ENCODE measurements at places on chromosomes 2 and 18. TPM values are rescaled to one million over a fixed set of nuclear protein-coding genes. Genes with fewer than 3 reads are reported as not detected.

DNA sequence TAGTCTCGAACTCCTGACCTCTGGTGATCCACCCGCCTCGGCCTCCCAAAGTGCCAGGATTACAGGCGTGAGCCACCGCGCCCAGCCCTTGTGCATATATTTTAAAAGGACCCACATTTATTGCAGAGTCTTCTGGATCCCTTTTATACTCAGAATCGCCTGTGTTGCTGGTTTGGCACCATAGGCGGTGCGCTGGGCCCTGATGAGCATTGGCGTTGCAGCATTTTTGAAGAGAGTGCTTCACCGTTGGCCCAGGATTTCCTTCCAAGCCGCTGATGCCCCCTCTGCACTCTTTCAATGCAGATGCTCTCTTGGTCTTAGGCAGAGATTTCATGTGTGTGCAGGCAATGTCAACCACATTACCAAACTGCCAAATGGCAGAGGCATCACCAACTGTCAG is 13.5 kb upstream of the TFCP2L1 start:
- no peak for DNase-seq

DNA sequence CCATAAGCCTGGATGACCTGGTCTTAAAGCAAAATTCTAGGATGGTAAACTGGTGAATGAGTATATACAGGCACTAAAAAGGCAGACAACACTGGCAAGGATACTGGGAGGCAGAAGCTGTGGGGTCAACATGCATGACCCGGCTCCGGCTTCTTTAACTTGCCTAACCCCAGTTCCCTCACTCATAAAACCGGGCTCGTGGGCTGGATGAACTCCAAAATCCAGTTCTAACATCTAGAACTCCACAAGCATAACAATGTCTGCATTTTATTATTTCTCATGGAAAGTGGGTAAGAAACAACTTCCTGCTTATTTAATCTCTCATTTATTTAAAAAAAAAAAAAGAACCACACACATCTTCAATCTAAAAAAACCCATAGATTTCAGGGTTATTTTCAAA is 57.3 kb downstream of the FARSB start:
- DNase-seq, result no peak

DNA sequence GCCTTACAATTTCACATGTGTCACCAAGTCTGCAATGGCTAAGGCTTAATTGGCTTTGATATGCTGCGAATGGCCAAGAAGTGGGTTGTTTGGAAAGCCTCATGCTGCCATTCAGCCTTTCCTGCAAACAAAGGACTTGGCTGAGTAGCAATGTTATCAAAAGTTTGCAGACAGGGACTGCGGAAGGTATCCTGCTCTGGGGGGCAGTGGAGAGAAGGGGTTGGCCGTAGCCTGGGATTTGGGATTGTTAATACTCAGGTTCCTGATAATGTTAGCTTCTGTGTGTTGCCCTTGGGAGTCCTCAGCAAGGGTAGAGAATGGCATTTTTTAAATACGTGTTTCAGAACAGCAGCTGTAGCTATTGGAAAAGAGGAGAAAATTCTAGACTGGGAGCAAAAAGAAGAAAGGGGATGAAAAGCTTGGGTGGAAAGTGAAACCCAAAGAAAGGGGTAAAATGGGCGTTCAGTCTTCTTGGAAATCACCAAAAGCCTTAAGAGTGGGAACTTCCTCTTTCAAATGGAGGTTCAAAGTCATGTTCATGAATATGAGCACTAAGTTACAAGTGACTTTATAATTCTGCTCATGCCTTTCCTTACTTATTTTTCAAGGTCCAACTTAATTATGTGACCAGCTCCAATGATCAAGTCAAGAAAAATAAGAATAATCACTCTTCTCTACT is 325.1 kb downstream of the RNF144A start:
- no peak for DNase-seq

DNA sequence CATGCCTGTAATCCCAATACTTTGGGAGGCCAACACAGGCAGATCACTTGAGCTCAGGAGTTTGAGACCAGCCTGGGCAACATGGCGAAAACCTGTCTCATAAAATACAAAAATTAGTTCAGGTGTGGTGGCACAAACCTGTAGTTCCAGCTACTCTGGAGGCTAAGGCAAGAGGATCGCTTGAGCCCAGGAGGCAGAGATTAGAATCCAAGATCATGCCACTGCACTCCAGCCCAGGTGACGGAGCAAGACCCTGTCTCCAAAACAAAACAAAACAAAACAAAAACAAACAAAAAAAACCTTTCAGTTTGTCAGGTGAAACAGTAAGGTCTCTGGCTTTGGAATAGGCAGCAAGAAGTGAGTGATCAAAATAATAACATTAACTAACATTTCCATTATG is 84.6 kb downstream of the CLHC1 start:
- no peak for DNase-seq

DNA sequence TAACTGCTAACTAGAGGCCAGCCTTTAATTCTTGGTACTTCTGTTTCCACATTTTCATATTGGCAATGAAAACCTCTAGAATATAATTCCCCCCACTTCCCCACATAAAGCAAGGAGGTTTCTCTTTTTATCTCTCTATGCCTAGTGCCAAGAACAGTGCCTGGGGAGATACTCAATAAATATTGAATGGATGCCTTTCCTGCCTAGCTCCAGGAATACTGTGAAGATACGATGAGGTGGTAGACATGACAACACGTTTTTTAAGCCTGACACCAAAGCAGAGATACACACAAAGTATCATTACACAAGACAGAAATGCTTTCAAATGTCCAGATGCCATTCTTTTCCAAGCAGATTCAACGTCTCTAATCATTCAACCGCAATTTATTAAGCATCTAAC is 535.5 kb downstream of the XIRP2 start:
- no peak for DNase-seq

- no peak for DNase-seq
Observed at GRCh38 chr18:67893916-67894315, 377.4 kb upstream of the DSEL start.

GRCh38 chr2:128543646-128544045 is 225.0 kb upstream of the HS6ST1 start:
- no peak for DNase-seq

- DNase-seq, result no peak
Observed at GRCh38 chr2:45532181-45532580, 78.9 kb downstream of the SRBD1 start.

DNA sequence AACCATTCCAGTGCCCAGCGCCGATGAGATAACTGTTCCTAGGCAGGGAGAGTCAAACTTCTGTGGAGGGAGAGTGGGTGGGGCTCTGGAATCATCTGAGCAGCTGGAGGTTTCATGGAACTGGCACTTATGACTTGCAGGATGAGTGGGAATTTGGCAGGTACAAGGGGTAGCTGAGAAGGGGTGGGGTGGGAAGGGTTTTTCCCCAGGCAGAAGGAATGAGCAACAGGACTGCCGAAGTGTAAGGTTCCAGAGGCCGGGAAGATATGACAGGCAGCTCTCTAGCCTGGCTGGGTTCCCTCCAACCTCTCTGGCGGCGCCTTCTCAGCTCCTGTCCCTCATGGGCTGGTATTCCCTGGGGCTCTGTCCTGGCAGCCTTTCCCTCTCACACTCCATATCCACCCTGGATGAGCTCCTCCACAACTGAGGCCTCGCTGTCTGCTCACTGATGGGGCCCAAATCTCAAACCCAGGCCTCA is 2.5 kb upstream of the TET3 start:
- no peak for DNase-seq

DNA sequence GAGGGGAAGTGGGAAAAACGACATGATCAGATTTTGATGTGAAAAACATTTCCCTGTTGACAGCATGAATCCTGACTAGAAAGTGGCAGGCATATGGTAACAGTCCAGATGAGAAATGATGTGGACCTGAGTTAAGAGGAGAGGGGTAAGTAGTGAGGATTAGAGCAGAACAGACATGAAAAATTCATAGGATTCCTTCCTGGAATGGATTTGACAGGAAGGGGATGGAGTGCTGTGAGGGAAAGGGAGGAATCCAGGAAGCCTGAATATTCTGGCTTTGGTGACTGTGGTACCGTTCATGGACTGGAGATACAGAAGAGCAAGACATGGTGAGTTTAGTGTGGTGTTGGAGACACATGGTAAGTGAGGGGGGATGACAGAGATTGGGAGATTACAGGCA is 115.4 kb downstream of the TMEM131 start:
- no peak for DNase-seq

Gene ERBB4
- 0.14 TPM for total RNA-seq

GRCh38 chr2:46967990-46968647 is 52.5 kb upstream of the MCFD2 start:
- DNase-seq, result peak; percentile 70

GRCh38 chr2:153268941-153269461 is 209.6 kb downstream of the RPRM start:
- no peak for DNase-seq

GRCh38 chr18:49546719-49547273 is 15.1 kb upstream of the LIPG start:
- DNase-seq, result no peak

DNA sequence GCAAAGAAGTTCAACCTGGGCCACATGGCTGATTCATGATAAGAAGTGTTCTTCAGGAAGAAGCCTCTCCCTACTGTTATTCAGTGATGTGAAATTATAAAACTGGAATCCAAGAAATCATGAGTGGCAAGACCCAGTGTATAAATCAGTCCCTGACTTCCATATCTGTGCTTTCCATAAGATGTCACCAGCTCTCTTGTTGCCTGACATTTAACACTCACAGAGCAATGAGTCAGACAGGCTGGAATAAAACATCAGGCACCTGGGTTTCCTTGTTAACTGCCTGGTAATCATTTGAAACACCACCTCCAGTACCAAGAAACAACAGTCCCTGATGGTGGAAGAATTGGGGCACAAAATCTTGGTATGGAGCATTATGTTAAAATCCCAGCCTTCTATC is 76.1 kb downstream of the SCG2 start:
- peak; percentile 3 for DNase-seq
